Fibroblast of skin of right quadriceps (primary cell): ENCODE measurements at places on chromosomes 13 and 19.

DNA sequence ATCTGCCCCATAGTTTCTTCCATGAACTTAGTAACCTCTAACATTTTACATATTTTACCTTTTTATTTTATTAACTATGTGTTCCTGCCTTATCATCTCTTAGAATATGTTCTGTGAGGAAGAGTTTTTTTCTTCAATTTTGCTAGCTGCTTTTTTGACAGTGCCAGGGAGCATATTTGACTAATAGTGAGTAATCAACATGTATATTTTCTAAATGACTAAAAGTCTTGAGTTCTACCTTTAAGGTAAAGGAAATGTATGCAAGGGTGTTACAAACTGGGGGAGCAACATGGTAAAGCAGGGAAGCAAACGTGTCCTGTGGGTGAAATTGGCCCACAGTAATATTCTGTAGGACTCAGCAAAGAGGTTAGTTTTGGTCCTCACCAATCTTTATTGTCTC lies 165.5 kb downstream of the NBEA start:
- no peak for DNase-seq

DNA sequence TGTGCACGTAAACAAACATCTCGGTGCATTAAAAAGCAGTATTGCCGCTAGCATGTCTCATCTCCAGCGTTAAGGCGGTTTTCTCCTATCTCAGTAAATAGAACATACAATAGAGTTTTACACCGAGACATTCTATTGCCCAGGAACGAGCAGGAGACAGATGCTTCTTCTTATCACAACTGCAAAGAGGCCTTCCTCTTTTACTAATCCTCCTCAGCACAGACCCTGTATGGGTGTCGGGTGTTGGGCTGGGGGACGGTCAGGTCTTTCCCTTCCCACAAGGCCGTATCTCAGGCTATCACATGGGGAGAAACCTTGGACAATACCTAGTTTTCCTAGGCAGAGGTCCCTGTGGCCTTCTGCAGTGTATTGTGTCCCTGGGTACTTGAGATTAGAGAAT lies 21.2 kb downstream of the ZNF233 start:
- no peak for DNase-seq

DNA sequence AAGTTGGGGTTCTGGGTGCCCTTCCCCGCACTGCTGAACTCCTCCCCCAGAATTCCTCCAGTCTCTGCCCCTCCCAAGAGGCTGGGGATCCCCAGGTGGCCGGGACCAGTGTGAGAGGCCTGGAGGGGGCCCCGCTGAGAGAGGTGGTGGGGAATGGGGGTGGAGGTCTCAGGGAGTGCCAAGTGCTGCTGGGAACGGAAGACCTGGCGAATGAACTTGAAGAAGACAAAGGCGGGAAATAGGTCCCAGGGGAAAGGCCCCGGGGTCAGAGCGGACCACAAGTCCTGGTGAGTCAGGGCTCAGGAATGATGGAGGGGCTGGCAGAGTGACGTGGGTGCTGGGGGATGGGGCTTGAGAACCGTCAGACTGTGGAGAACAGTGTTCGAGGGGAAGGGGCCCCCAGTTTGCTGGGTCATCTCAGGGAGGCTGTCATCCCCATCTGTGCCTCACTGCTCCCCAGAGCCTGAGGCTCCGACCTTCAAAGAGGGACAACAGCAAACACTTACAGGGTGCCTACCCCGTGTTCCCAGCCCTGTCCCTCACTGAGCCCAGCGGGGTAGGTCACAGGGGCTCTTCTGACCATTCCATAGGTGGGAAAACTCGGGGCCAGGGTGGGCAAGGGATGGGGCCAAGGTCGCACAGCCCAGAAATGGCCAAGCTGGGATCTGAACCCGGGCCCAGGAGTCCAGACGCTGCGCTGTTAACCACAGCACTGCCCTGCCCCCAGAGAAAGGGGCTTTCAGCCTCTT lies 16.0 kb upstream of the SEMA6B start:
- peak; percentile 99 for DNase-seq

DNA sequence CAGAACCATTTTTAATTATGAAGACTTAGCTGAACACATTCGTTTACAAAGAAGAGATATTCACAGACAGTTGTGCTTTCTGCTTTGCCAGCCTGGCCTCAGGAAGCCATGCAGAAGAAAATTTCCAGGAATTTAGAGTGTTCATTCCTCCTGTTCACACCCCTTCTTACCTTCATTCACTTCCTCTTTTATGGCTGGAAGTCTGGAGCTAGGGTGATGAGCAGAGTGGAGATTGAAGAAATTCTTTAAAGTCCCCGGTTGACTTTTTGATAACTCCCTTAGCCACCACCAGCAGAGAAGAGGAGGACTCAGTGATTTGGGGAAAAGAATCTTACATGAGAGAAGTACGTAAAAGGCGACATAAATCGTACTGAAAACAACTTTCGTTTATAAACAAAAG lies 263.6 kb upstream of the TSHZ3 start:
- DNase-seq = no peak

GRCh38 chr19:8306235-8307054 lies 1.7 kb downstream of the CD320 start:
- DNase-seq = no peak

DNA sequence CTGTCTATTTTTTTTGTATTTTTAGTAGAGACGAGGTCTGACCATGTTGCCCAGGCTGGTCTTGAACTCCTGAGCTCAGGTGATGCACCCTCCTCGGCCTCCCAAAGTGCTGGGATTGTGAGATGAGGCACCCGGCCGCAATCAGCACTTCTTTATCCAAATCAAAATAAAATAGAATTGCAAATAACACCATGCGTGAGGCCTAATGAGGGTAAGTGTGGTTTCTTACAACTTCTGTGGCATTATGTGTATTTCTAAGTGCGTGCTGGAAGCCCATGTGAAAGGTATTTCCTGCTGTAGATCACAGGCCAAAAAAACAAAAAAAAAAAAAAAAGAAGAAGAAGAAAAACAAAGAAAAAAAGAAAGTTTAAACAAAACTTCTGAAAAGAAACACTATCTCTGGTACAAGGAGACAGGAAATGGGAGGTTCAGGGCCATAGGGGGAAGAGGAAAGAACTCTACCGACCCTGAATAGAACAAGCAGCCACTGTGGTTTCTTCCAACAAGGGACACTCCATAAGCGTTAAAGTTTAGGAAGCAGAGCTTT lies 3.0 kb upstream of the GRAMD1A start:
- no peak for DNase-seq

GRCh38 chr19:42440357-42441048 lies 2.2 kb downstream of the CXCL17 start:
- peak; percentile 43 for DNase-seq

DNA sequence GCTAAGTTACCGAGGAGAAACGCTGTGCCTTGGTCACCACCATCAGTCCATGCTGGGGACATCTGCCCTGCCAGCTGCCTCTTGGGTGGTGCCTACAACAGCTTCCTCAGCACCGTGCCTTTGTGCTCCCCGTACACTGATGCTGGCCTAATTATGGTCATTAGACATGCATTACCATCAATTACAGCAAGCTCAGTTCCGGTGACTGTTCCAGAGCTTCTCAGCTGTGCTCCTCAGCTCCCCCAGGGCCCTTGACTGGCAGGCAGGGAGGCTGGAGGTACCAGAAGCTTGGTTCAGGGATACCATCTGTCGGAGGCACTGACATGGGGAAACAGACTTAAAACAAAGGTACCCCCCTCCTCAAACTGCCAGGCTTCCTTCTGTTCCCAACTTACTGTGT lies 40.2 kb downstream of the CILP2 start:
- DNase-seq = no peak

GRCh38 chr19:16569609-16570320 lies 2.5 kb downstream of the SLC35E1 start:
- no peak for DNase-seq

DNA sequence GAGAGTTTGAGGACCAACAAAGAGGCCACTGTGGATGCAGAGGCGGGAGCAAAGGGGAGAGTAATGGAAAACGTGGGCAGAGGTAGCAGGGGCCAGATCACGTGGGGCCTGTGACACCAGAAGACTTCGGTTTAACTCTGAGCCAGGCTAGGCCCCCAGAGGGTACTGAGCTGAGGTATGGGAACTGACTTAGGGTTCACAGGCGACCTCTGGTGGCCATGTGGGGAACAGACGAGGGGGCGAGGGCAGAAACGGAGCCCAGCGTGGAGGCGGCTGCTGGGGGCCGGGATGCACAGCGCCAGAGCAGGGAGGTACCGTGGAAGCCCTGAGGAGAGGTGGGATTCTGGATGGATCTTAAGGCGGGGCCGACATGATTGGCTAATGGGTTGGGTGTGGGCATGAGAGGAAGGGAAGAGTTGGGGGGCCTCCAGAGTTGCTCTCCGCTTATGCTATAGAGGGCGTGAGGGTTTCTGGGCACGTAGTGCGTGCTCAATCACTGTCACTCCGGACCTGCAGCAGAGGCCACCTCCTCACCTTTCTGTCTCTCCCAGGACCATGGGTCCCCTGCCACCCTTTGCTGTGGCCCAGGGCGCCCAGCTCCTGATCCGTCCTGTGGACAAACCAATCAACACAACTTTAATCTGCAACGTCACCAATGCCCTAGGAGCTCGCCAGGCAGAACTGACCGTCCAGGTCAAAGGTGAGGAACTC lies 13.7 kb downstream of the PVR start:
- DNase-seq = peak; percentile 77

- DNase-seq = peak; percentile 20
These were observed 13.8 kb downstream of the METTL21C start for GRCh38 chr13:102680842-102681740.

DNA sequence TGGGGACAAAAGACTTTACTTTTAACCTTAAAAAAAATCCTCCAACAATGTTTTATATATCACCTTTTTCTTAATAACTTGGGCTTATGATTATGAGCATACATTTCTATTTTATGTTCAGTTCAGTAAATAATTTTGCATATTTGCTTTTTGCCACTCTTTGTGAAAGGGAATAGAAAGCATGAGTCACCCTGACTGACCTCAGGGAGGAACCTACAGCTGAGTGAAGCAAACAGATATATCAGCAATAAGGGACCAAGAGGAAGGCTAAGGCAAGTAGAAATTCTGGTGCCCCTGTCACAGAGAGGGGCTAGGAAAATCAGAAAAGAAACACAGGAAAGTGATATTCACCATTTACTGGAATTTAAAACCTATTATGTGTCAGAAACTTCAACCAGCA lies 37.2 kb upstream of the SOHLH2 start:
- no peak for DNase-seq

DNA sequence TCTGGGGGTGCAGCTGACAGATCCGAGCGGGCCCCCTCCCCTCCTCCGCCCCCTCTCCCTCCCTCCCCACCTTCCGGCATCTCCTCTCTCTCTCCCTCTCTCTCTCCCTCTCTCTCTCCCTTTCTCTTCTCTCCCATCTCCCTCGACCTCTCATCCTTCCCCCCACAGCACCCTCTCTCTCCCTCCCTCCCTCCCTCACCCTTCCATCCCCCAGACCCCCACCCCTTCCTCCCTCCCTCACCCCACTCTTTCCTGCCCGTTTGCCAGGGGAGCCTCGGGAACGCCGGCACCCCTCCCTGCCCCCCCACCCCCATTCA lies 666 bp downstream of the CELF5 start:
- no peak for DNase-seq

GRCh38 chr13:110773480-110773879 lies 60.0 kb downstream of the ING1 start:
- no peak for DNase-seq

DNA sequence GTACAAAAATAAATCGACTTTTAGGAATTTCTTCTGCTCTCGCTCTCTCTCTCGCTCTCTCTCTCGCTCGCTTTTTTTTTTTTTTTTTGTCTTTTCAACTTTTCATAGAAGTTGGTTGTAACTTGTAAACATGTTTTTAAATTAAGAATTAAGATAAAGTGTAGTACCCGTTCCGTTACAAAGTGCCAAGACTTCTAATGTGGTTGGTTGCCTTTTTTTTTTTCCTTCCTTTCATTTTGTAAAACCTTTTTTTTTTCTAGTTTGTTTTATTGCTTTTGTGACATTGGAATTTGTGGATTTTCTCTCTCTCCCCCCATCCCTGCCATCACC lies 20.4 kb downstream of the ZBTB7A start:
- no peak for DNase-seq

DNA sequence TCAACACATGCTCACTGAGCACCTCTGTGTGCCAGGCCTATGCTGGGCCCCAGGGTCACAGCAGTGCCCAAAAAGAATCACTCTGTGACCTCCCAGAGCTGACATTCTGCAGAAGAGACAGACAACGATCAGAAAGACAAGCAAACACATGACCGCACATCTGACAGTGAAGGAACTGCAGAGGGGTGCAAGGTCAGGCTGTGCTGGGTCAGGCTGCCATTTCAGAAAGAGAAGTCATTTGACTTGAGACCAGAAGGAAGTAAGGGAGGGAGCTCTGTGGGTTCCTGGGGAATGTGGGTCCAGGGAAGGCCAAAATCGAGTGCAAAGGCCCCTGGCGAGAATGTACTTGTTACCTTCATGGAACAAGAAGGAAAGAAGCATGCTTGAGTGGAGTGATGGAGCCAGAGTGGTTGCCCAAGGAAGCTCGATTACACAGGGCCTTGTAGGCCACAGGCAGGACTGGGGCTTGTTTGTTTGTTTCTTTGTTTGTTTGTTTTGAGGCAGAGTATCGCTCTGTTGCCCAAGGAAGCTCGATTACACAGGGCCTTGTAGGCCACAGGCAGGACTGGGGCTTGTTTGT lies 11.4 kb upstream of the CD22 start:
- no peak for DNase-seq

DNA sequence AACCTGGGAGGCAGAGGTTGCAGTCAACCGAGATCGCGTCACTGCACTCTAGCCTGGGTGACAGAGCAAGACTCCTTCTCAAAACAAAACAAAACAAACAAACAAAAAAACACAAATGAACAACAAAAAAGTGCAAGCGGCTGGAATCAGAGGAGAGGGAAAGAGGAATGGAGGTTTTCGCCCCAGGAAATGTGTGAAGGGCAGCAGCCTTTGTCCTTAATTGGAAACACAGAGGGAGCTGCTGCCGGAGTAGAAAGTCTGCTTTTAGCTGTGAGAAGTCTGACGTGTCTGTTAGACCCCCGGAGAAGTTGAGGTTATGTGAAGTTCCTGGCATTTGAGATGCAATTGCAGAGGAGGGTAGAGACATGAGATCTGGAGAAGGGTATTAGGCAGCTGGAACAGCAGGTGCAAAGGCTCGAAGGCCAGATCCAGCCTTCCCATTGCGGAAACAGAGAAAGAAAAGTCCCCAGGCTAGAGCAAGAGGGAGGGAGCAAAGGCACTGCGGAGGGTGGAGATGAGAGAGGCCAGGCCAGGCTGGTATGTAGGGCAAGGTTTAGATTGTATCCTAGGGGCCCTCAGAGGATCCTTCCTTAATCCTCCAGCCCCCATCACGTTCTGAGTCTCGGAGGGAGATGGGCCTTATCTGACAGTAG lies 473 bp downstream of the TMIGD2 start:
- no peak for DNase-seq

DNA sequence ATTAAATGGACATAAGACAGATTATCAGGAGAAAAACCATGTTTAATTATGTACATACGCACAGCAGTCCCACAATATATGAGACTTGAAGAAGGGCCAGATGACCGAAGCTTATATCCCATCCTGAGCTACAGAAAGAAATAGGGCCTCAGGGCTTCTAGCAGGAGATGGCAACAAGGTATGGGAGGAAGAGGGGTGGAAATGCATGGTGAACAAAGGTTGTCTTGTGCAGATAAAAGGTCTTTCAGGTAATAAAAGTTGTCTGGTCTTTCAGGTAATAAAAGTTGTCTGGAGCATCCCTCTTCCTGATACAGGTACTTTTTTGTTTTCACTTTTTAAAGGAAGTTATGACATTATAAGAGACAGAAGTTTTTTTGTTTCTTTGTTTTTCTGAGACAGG lies 15.4 kb upstream of the GTF3A start:
- DNase-seq = no peak

GRCh38 chr13:34810996-34811395 lies 131.1 kb upstream of the NBEA start:
- no peak for DNase-seq

- DNase-seq = no peak
These were observed 344.1 kb downstream of the UQCRFS1 start for GRCh38 chr19:28868836-28869235.

- DNase-seq = peak; percentile 59
These were observed 9.2 kb upstream of the FBN3 start for GRCh38 chr19:8158411-8159074.
